ENCODE measurements at places on chromosomes 3 and 15.
A peak's percentile ranks its signal among the peaks of the same experiment; 100 is the strongest.

DNA sequence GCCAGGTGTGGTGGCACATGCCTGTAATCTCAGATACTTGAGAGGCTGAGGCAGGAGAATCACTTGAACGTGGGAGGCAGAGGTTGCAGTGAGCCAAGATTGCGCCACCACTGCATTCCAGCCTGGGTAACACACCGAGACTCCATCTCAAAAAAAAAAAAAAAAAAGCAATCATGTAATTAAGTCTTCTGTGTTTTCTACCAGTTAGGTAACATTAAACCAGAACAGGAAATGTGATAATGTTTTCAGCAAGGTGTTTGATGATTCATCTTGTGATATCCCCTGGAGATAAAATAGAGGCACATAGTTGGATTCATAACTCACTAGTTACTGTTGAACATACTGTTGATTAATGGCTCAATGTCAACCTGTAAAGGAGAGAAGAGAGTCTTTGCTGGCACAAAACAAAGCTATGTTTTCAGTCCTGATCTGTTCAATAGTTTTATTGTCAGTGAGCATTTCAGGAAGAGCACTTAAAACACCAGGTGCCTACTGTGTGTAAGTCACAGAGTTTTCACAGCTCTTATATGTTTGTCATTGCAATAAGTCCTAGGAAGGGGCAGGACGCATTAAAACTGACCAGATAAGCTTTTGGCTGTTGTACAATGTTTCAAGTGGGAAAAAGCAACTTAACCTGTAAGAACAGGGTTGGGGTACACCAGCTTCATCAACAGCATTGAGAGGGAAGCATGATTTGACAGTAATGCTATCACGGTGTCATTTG lies 19.5 kb downstream of the DNAJB11 start:
- DNase-seq: no peak

GRCh38 chr15:101027273-101027901 lies 108.2 kb downstream of the LRRK1 start:
- DNase-seq: no peak

DNA sequence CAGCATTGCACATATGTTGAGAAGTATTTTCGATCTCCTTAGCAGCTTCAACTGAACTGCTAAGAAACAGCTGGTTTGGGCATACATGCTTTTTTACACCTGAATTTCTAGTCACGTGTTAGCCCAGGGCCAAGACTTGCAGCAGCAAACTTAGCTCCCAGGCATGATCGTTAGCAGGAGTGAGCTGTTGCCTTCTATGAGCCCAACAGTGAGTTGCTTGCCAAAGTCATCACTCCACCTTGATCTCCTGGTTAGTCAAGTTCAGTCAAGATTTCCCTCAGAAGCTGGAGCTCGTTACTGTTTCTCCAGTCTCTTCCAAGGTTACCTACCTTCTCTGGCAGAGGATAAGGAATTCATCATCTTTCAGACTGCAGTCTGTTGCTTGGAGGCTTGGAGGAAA lies 100.4 kb upstream of the SEMA6D start:
- DNase-seq: no peak

DNA sequence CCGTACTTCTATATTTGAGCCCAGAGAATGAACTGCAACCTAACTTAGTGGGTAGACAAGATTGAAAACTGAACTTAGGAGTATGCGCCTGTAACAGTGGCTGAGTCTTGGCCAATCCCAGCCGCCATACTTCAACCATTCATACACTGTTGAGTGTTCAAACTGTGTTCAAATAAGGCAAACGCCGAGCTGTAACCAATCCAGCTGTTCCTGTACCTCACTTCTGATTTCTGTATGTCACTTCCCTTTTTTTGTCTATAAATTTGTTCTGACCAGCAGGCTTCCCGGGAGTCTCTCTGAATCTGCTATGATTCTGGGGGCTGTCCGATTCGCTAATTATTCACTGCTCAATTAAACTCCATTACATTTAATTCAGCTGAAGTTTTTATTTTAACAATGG lies 58.6 kb upstream of the TPM1 start:
- DNase-seq: no peak

DNA sequence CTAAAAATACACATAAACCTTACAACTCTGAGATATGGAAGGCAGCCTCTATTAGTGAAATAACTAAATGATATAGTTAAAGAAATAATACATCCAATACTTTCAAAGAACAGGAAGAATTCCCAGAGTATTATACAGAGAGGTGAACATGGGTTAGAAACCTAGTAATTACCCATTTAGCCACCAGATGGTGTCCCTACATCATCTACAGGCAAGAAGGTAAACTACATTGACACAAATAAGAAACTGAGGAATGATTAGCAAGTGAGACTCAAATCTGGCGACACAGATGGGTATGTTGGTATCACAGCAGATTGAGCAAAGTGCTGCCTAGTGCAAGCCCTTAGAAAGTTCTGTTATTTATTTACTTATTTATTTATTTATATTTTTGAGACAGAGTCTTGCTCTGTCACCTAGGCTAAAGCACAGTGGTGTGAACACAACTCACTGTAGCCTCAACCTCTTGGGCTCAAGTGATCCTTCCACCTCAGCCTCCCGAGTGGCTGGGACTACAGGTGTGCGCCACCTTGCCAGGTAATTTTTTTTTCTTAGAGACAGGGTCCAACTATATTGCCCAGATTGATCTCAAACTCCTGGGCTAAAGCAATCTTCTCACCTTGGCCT lies 28.2 kb downstream of the NEK4 start:
- peak; percentile 50 for DNase-seq

- no peak for DNase-seq
These were observed 1.9 kb downstream of the SPG11 start for GRCh38 chr15:44661576-44661975.

DNA sequence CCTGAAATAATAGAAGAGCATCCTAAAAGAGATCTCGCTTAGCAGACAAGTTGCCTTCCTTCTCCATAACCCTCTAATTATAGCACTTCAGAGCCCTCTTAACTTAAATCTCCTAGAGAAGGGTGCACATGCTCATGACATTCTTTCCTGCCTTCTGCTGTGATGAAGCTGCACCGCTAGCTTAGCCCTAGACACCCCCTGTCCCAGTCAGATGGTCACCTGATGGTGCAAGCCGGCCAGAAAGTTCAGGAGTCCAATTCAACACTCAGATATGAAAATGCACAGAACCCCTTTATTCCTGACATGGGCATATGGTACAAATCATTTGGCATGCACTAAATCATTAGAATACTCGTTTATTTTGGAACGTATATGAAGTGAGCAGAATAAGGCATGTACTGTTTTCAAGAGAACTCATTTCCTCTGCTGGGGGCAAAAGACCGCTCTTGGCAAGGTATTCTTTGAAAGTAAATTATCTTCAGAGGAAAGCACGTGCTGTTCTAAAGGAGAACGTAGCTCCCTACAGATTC lies 420.4 kb upstream of the PROK2 start:
- DNase-seq: no peak

GRCh38 chr3:51719410-51720025 lies 12.7 kb downstream of the GRM2 start:
- no peak for DNase-seq

GRCh38 chr3:160471892-160472291 lies 22.3 kb upstream of the TRIM59 start:
- DNase-seq: no peak

- DNase-seq: no peak
These were observed 11.8 kb downstream of the ZNF592 start for GRCh38 chr15:84760219-84760618.

- no peak for DNase-seq
These were observed 12.1 kb downstream of the PDCD6IP start for GRCh38 chr3:33810545-33810944.

GRCh38 chr3:141279077-141279967 lies 47.7 kb downstream of the PXYLP1 start:
- DNase-seq: peak; percentile 59

DNA sequence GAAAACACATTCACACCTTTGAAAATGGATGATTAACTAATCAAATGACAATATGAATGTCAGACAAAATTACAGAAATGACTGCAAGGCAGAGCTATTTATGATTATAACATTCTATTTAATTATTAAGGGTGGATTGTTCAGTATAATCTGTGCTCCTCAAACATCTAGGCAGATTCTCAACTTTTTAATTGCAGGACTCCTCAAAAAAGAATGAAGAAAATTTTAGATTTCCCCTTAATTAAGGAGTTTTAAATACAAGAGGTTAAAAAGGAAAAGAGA lies 22.6 kb upstream of the CMC1 start:
- DNase-seq: no peak

- DNase-seq: no peak
These were observed 36.7 kb downstream of the FLNB start for GRCh38 chr3:58044691-58045483.

DNA sequence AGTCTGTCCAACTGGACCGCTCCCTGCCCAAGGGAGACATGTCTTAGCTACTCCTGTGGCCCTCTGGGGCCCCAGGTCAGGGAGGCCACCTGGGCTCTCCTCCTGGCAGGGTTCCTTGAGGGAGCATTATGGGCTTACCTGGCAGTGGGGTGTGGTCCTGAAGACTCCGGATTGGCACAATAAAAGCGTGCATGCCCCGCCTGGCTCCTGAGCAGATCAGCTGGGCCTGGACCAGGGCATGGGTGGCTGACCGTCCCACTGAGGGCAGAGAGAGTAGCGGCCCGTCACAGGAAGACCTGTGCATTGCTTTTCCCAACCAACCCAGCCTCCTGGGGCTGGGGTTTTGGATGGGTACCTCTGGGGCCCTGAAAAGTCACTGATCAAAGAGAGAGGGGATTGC lies 5.4 kb downstream of the ACOX2 start:
- DNase-seq: no peak

DNA sequence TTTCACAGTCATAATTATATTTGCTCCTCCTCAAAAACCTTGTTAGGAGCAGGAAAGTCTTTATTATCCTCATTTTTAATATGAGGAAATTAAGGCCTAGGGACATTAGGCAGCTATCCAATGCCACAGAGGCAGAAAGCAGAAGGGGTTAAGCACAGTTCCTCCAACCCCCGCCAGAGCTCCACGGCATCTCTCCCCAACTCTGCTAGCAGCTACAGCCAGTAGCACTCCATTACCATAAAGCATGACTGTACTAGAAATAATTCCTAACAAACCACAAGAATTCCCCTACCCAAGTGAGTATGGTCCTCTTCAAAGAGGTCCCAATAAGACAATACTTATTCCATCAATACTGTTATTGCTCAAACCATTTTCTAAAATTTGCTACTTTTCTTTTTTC lies 9.8 kb downstream of the HEG1 start:
- no peak for DNase-seq

DNA sequence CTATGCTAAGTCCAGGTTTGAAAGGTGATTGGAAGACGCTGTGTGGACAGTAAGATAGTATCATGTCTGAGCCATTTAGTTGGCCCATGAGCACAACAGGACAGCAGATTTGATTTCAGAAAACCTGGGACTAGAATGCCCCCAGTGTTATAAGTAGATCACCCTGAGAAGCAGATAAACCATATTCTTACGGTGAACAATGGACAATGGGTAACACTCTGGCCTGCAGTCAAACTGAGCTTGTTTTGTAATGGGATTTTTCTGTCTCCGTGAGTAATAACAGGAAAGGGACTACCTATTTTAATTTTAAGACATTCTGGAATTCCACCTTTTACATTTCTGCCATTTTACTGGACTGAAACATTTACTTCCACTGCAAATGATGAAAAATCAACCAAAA lies 71.5 kb downstream of the LDHAL6B start:
- no peak for DNase-seq

GRCh38 chr15:76517910-76518309 lies 181.3 kb downstream of the ISL2 start:
- DNase-seq: no peak

DNA sequence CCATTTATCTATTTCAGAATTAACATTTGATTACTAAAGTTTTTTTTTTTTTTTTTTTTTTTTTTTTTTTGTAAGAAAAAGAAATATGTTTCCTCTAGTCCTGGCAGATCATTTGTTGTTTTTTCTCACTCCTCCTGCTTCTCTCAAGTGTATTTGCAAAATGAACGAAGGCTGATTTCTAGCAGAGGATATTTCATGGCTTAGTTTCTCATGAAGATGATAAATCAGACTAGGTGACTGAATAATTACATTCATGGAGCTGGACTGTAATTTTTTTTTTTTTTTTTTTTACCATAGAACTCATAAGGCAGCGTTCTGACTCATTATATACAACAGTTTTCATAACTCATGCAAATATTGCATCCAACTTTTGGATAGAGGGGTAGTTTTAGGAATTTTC lies 332.5 kb upstream of the SEMA6D start:
- DNase-seq: no peak

DNA sequence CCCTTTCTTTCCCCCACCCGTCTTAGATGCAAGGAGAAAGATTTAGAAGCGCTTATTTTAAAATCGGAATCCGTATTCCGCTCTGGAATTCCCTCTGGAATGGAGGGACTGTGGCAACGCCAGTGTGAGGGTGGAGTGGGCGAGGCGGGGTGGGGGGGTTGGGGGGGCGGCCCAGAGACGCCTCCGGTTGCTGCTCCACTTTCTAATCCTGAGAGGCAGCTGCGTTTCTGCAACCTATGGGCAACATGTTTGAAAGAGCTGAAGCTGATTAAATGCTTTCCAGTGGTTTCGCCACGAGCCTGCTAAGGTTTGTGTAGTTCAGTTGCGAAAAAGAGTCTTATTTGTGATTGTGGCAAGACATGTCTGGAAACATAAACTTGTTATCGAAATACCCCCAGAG lies at the start of gene CCK:
CCK (minus strand) TSS at position 101 of the 400 bp plus-strand sequence. CDS start 2,555 bp downstream, outside the sequence.
- no peak for DNase-seq

GRCh38 chr3:121997372-121997771 lies 24.7 kb downstream of the ILDR1 start:
- no peak for DNase-seq

GRCh38 chr15:38041576-38041975 lies 107.1 kb downstream of the TMCO5A start:
- DNase-seq: no peak

- DNase-seq: no peak
These were observed 58.5 kb upstream of the CTSH start for GRCh38 chr15:79003301-79003700.

DNA sequence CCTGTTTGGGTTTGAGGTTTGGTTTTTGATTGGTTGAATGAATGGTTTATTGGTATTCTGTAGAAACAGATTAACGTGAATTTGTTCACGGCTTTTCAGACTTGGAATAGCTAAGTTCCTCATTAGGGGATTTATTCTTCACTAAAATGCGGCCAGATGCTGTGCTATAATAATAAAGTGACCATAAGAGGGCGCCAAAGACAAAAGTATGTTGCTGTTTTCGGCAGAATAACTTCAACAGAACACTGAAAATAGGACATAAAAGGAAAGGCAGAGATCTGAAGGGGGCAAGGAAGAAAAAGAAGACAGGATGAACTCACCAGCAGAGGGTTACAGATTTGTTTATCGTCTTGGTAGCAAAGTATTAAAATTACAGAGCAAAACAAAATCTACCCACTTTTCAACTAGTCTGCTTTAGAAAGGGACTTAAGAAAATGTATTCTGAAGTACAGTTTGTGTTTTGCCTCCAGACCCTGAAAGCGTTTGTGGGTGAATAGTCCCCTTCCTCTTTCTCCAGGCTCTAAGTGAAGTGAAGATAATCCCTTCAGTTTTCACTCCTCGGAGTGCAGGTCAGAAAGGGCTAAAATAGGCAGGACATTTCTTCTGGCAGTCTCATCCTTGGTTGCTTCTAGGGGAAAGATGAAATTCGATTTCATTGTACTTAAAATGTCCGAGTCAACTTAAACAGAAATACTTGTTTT lies 147.6 kb downstream of the IL20RB start:
- DNase-seq: peak; percentile 66

All from hematopoietic multipotent progenitor cell (in vitro differentiated cells).